ENCODE measurements at places on chromosomes 5 and 9.
A peak's percentile ranks its signal among the peaks of the same experiment; 100 is the strongest.

GRCh38 chr5:40446910-40447309 lies 232.8 kb upstream of the PTGER4 start:
- DNase-seq = peak; percentile 96

GRCh38 chr9:91786132-91786896 lies 163.7 kb downstream of the ROR2 start:
- no peak for DNase-seq

- no peak for DNase-seq
Measured at GRCh38 chr9:21961569-21961968, 32.6 kb downstream of the CDKN2A start.

- no peak for DNase-seq
Measured at GRCh38 chr9:29449306-29449705, 1876.0 kb upstream of the C9orf72 start.

GRCh38 chr9:114363424-114363823 lies 24.4 kb downstream of the AKNA start:
- DNase-seq = no peak

DNA sequence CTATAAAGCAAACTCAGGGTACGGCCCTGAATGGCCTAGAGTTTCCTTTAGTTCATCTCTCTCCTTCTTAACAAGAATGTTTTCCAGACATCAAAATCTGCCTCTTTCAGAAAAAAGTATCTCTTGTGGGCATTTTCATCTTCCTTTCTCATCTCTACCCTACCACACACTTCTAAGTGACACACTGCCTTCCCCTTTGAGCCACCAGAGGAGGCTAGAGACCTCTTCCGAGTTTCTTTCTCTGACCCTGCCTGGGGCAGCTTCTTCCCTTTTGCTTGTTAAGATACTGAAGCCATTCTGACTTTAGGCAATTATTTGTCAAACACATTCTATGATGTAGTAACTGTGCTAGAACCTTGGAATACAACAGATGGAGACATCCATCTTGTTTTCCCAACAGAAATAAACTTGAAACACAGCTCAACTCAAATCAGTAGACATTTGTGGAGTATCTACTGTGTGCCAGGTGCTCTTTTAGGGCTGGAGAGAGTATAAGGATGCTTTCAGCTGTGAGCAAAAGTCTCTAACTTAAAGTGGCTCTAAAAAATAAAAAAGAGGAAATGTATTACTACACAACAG lies 8.6 kb upstream of the SV2C start:
- DNase-seq = no peak

- no peak for DNase-seq
Measured at GRCh38 chr9:133986774-133987445, 5.2 kb downstream of the VAV2 start.

- no peak for DNase-seq
Measured at GRCh38 chr9:119318371-119318770, 50.9 kb downstream of the BRINP1 start.

- DNase-seq = no peak
Measured at GRCh38 chr5:5104550-5104949, 35.6 kb upstream of the ADAMTS16 start.

DNA sequence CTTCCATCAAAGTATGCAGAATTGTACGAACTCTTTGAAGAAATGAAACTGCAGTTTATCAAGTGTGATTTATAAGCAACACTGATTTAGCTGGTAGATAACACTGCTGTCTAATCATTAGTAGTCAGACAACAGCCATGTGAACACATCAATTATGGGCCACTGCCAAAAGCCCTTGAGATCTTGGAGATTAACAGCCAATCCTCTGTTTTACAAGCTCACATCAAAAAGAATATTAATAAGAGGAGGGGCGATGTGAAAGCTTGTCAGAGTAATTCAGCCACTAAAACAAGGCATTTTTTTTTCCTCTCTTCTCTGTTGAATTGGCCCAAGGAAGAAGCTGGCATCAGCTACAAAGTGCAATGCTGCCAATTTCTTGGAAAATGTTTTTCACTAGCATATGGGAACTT lies 28.1 kb downstream of the ZNF608 start:
- no peak for DNase-seq

- no peak for DNase-seq
Measured at GRCh38 chr9:111900858-111901612, 4.4 kb downstream of the UGCG start.

DNA sequence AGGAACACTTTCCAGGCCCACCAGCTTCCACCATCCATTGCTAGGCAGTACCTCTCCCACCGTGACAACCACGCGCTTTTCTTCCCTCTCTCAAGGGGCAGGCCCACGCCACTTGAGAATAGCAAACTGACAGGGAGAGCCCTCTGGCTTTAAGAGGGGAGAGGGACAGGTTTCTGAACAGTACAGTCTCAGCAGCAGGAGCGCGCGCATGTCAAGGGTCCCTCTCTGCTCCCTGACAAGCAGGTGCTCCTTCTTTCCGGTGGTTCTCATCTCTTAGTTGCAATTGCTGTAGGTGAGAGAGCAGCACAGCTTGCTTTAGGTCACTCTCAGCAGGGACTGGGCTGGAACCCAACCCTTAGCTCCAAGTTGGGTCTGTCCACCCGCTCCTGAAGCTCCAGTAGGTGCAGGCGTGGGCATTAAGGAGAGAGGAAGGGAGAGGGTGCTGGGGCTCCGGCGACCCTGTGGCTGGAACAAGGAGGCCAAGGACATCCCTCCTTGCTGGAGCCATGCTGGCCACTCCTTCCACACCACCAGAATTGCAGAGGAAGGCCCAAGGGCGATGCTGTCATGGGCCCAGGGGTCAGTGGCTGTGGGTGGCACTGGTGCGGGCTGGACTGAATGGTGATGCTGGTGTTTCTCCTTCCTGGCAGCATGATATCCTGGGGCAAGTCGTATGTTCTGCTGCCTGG lies 9.0 kb upstream of the PHF2 start:
- no peak for DNase-seq

GRCh38 chr9:110188991-110189390 lies 19.0 kb downstream of the C9orf152 start:
- no peak for DNase-seq

GRCh38 chr9:133981958-133982681 lies 10.0 kb downstream of the VAV2 start:
- DNase-seq = no peak

DNA sequence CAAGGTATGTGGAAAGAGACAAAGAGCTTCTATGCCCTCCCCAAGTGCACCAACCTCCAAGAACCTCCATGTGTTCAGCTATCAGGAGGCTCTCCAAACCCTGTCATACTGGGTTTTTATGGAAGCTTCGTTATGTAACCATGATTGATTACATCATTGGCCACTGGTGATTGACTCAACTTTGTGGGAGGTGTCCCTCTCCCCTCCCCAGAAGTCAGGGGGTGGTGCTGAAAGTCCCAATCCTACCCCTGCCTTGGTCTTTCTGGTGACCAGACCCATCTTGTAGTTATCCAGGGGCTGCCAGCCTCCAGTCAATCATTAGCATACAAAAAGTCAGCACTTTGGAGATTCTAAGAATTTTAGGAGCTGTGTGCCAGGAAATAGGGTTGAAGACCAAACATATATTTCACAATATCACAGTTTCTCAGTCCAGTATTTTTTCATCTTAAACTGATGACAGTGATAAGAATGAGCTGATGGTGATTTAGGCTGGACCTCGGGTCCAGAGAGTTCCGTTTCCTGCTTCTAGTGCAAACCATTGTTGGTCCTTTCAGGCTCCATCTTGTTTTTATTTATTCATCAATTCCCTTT lies 27.3 kb upstream of the FANCC start:
- no peak for DNase-seq

DNA sequence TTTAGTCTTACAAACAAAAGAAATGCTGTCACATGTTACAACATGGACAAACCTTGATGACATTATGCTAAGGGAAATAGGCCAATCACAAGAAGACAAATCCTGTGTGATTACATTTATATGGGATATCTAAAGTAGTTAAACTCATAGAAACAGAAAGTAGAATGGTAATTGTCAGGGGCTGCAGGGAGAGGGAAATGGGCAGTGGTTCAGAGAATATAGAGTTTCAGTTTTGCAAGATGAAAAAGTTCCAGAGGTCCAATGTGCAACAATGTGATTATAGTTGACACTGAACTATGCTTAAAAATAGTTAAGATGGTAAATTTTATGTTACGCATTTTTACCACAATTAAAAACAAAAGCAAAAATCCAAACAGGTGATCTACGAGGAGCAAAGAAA lies 265.5 kb downstream of the NDUFS4 start:
- no peak for DNase-seq

DNA sequence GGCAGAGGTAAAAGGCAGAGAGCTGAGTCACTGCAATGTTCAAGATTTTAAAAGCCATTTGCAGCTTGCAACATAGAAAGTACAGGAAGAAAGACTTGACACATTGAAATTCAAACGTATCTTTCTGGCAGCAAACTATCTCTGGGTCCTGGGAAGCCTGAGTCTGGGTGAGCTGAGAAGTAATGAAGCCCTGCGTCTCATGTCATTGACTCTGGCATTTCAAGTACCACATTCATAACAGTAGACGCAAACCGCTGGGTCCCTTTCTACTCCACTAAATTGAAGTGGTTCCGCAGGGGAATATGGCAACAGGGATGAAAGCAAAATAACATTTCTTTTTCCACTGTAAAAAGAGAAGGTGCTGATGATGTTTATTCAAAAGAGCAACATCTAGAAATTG lies 694.3 kb downstream of the BRINP1 start:
- no peak for DNase-seq

- no peak for DNase-seq
Measured at GRCh38 chr5:38403877-38404635, 145.7 kb downstream of the EGFLAM start.

DNA sequence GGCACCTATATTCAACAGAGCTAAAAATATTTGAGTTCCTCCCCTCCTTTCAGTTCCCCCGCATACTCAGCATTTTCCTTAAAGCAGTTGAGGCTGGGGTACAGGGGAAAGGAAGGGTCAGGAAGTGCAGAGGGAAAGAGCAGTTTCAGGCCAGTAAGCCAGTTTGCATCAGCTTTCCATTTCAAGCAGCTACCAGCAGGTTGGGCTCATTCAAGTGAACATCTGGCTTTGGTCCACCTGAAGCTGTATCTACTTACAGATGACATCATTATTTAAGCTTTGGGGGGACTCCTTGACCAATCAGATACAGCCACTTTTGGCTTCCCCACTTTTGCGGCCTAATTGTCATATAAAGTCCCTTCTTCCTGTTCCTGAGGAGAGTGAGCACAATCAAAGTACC lies 8.2 kb upstream of the ACO1 start:
- no peak for DNase-seq

DNA sequence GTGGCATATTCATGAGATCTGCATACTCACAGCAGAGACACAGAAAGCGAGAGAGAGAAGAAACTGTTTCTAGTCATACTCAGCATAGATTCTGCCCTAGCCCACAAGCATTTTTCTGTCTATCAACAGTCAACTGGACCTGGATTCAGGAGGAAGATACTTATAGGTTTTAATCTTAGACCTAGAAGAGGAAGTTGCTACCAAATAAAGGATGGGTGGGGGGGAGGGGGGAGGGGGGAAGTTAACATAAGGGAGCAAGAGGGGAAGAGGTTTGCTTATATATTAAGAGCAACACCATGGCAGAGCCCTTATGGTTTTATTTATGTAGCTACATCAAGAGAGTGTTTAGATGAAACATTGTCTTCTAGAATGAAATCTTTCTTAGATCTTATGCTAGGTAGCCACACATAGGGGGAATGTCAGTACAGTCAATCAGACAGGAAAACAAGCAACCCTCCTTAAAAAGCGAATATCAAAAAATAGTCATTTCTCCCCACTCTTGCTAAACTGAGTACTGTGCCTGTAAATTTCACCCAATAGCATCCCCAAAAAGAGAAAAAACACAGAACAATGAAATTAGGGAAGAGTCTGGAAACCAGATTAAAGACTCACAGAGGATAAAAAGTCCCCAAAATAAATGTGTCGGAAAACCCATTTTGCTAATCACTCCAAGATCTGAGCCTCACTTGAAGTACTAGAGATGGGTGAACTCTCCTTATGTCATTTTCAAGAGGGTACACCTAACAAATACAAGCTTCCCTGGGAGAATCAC lies 192.7 kb upstream of the NR4A3 start:
- no peak for DNase-seq

Data from brain microvascular endothelial cell (primary cell).